ENCODE measurements at places on chromosomes 1 and 21.
A peak's percentile ranks its signal among the peaks of the same experiment; 100 is the strongest.

DNA sequence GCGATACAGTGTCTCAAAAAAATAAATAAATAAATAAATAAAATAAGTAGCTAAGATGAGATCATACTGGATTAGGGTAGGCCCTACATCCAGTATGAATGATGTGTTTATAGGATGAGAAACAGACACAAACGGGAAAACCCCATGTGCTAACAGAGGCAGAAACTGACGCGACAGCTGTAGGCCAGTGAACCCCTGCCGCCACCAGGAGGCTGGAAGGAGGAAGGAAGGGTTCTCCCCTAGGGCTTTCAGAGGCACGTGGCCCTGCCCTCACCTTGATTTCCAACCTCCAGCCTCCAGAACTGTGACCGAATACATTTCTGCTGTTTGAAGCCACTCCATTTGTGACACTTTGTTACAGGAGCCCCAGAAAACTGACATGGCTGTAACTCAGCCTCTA, 38.5 kb downstream of the CHD5 start:
- DNase-seq: no peak

GRCh38 chr1:38614861-38615260, 244.7 kb downstream of the RRAGC start:
- DNase-seq: no peak

DNA sequence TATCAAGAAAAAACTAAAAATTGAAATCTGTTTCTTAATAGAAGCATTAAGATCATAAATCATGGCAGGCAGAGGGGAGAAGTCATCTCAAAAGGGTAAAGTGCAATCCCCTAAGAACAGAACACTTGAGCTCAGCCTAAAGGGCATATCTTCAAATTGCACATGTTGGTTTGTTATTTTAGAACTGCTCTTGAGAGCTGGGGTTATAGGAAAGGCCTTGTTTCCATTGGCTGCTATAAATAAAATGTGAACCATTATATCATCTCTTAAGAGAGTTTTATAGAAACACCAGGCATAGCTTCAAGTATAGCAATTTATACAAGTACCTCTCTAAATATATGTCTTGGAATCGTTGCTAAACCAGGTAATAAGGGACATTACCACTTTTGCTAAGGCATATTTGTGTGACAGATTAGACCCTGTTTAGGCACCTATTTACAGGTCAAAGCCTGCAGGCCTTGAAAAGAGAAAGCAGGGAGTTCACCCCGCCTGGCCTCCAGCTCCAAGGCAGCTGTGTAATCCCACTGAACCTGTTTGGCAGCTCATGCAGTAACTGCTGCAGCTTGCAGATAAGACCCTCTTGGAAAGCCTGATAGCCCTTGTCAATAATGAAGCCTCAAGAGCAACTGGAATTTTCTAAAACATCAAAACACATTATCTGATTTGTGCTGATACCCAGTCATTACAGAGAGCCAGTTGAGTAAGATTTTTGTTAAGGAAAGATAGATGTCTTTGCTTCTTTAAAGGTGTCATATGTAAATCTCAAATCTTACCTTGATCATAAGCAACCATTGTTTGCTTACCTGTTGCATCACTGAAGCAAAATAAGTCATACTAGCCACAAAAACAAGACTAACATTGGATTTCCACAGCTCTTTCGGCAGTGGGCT, 24.2 kb upstream of the SYDE2 start:
- DNase-seq: no peak

GRCh38 chr1:96837057-96837780, 115.6 kb downstream of the PTBP2 start:
- no peak for DNase-seq

- peak; percentile 33 for DNase-seq
Observed at GRCh38 chr1:9715536-9716226, 64.2 kb downstream of the PIK3CD start.

GRCh38 chr1:245133995-245134715, 20.6 kb upstream of the KIF26B start:
- DNase-seq: no peak

- no peak for DNase-seq
Observed at GRCh38 chr1:92538048-92538412, 51.3 kb upstream of the GFI1 start.

GRCh38 chr1:210626341-210626740, 297.6 kb downstream of the HHAT start:
- DNase-seq: no peak

DNA sequence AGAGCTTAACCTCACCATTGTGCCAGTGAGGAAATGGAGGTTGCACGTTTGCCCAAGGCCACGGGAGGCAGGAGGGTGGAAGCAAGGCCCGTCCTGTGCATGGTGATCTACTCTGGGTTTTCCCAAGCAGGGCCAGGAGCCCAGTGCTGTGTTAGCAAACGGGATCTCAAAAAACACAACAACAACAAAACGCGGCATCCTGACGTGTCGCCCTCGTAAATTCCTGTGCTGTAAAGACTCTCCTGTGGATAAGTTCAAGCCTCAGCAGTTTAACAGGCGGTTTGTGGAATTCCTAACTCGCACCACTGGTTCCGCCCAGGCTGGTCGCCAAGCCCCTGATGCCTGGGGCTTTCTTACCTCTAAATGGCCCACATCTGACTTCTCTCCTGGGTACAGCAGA, 39.1 kb downstream of the TFF3 start:
- DNase-seq: no peak

- no peak for DNase-seq
Observed at GRCh38 chr1:226588484-226588883, 39.9 kb downstream of the STUM start.
